ENCODE measurements at places on chromosomes 6 and 20. TPM values are rescaled to one million over a fixed set of nuclear protein-coding genes. Genes with fewer than 3 reads are reported as not detected.
A peak's percentile ranks its signal among the peaks of the same experiment; 100 is the strongest.

- H3K4me1 ChIP-seq = peaks cover 5% of the 10 kb centered on the region
- H3K27ac ChIP-seq = no peak overlapping the region
- no peak for DNase-seq
- H3K4me3 ChIP-seq = no peak overlapping the region
Observed at GRCh38 chr6:155436981-155437749, 18.5 kb downstream of the NOX3 start.

GRCh38 chr20:23200914-23201313 lies 114.8 kb upstream of the CD93 start:
- no peaks in the 10 kb centered on the region for H3K4me1 ChIP-seq
- no peaks in the 10 kb centered on the region for H3K36me3 ChIP-seq
- no peak overlapping the region for H3K4me3 ChIP-seq

DNA sequence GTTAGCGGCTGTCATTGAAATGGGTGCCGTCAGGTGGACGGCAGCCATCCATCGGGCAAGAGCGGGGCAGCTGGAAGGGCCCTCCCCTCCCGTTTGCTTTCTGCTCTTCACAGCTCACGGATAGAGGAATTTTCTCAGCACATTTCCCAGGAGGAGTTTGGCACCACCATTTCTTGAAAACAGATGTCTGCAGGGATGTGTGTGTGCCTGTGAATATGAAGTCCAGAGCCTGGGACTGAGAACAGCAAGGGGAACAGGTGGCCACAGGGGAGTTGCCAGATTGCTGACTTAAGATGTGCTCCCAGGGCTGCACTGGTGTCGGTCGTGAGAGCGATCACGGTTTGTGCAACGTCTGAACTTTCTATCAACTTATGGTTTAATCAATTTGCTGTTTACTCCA lies 22.1 kb upstream of the ECI2 start:
- peaks cover 8% of the 10 kb centered on the region for H3K4me1 ChIP-seq
- H3K4me3 ChIP-seq = no peak overlapping the region
- peaks cover 2% of the 10 kb centered on the region for H3K27me3 ChIP-seq
- H3K36me3 ChIP-seq = no peaks in the 10 kb centered on the region

GRCh38 chr6:31815025-31815838 lies at the start of the genes HSPA1A and HSPA1L:
Gene HSPA1A, plus strand, starts transcription at chr6:31815543. Its CDS starts 214 bp downstream, at chr6:31815757.
Gene HSPA1L, minus strand, starts transcription at chr6:31815283. Its CDS starts 3,311 bp downstream, at chr6:31811972.
- H3K4me1 ChIP-seq = peaks cover 36% of the 10 kb centered on the region
- H3K36me3 ChIP-seq = peaks cover 25% of the 10 kb centered on the region
- no peaks in the 10 kb centered on the region for H3K27me3 ChIP-seq
- H3K4me3 ChIP-seq = peak within 1 kb of the TSS; percentile 87
- H3K27ac ChIP-seq = peak within 1 kb of the TSS; percentile 91

DNA sequence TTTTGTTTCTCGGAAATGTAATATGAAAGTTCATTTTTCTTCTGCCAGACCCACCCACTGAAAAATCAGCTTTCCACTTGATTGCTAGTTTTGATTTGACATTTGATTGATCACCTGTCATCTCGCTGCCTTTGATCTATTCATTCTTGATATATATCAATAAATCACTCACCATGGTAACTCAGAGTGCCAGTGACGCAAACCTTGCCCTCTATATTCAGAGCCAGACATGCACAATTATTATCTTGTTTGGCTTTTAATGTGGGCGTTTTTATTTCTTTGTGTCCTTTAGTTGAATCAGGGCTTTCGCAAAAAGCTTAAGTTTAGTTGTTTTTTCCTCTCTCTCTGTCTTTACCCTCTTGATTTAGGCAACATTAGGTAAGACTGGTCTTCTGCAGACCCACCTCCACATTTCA lies 2.0 kb downstream of the TSHZ2 start:
- H3K27ac ChIP-seq = peak overlapping the region; percentile 94
- H3K4me3 ChIP-seq = peak overlapping the region; percentile 93
- H3K27me3 ChIP-seq = peaks cover 17% of the 10 kb centered on the region
- H3K4me1 ChIP-seq = peaks cover 48% of the 10 kb centered on the region
- no peaks in the 10 kb centered on the region for H3K36me3 ChIP-seq

DNA sequence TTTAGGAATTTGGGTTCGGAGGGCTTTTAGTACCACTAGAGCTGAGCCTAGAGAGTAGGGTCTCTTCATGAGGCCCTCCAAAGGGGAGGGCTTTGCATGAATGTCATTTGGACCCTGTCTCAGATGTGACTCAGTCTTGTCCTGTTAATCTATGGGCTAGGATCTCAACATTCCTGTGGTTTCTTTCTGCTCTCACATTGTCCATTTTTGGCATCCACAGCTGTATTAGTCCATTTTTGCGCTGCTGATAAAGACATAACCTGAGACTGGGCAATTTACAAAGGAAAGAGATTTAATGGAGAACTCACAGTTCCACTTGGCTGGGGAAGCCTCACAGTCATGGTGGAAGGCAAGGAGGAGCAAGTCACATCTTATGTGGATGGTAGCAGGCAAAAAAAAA lies 61.0 kb downstream of the CRYBG1 start:
- H3K27me3 ChIP-seq = peaks cover 22% of the 10 kb centered on the region
- H3K4me1 ChIP-seq = no peaks in the 10 kb centered on the region
- no peak for DNase-seq
- no peak overlapping the region for H3K4me3 ChIP-seq

GRCh38 chr6:150075034-150075421 lies 6.1 kb upstream of the ULBP3 start:
- no peak overlapping the region for H3K4me3 ChIP-seq
- peaks cover 48% of the 10 kb centered on the region for H3K27me3 ChIP-seq
- no peak overlapping the region for H3K27ac ChIP-seq
- no peaks in the 10 kb centered on the region for H3K36me3 ChIP-seq
- peaks cover 36% of the 10 kb centered on the region for H3K4me1 ChIP-seq

DNA sequence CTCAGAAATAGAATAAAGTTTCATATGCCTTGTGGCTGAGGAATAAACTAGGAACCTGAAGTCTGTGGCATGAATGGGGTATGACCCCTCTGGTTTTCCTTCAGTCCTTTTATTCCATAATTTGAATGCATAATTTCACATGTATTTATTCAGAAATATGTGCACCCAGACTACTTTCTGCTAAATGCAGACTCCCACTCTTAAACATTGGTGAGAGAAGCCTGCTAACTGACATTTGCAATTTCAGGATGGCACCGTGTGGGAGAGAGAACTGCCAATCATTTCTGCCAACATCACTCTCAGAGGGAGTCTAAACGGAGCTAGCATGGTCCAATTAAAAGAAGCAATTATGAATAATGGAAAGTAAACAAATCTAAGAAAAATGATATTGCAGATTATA lies 141.3 kb downstream of the ADGRB3 start:
- H3K27ac ChIP-seq = no peak overlapping the region
- no peak overlapping the region for H3K4me3 ChIP-seq
- H3K36me3 ChIP-seq = no peaks in the 10 kb centered on the region
- H3K4me1 ChIP-seq = no peaks in the 10 kb centered on the region
- DNase-seq = no peak

Gene GGTLC1
- not detected for total RNA-seq

- DNase-seq = no peak
- no peaks in the 10 kb centered on the region for H3K36me3 ChIP-seq
- H3K27ac ChIP-seq = no peak overlapping the region
- H3K4me3 ChIP-seq = no peak overlapping the region
Observed at GRCh38 chr20:51211191-51211590, 188.3 kb upstream of the KCNG1 start.

DNA sequence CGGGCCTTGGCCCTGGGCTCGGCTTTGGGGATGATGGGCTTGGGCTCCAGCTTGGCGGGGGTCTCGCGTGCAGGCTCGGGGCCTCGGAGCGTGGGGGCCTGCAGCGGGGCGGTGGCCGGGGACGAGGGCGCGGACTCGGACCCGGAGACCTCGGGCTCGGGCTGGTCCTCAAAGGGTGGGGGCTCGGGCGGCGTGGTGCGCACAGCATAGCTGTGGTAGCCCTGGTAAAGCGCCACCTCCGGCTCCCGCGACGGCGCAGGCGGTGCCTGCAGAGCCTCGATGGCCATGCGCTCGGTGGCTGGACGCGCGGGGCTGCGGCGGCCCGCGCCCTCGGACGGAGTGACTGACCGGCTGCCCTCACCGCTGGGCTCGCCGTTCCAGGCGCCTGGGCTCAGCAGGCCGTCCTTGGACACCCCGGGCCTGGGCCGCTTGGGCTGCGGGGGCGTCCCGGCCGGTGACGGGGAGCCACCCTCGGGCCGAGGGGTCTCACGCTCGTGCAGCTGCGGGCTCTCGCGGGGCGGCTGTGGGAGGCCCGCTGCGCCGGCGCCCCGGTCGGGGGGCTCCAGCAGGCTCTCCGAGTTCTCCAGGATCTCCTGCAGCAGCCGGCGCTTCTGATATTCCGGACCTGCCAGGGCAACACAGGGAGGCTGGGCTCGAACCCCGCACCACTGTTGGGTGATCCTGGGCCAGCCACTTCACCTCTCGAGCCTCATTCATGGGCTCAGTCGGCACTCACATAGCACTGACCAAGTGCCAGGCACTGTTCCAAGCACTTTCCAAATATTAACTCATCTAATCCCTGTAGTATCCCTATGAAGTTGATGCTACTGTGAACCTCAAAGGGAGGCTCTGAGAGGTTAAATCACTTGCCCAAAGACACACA lies 71.0 kb downstream of the JPH2 start:
- no peak overlapping the region for H3K27ac ChIP-seq
- peaks cover 2% of the 10 kb centered on the region for H3K4me1 ChIP-seq
- no peak overlapping the region for H3K4me3 ChIP-seq
- peaks cover 15% of the 10 kb centered on the region for H3K27me3 ChIP-seq

GRCh38 chr6:107030151-107030550 lies 2.2 kb downstream of the MTRES1 start:
- peak overlapping the region; percentile 98 for H3K4me3 ChIP-seq
- DNase-seq = no peak
- H3K4me1 ChIP-seq = peaks cover 32% of the 10 kb centered on the region
- H3K27me3 ChIP-seq = no peaks in the 10 kb centered on the region
- peak overlapping the region; percentile 6 for H3K27ac ChIP-seq
- peaks cover 42% of the 10 kb centered on the region for H3K36me3 ChIP-seq

DNA sequence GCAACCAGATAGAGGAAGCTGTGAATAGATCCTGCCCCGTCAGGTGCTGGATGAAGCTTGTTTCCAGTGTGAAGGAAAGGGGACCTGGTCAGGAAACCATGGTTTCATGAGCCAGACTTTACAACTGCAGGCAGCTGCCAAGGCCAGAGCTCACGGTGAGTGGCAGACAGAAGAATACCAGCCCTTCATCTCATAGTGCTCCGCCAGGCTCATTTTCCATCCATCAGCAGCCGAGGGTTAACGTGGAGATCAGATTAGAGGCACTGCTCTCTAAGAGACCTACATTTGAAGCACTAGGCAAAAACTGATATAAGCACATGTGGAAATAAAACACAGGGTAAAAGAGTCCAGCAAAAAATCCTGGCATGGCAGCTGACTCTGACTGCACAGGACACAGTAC lies 172.4 kb downstream of the CD24 start:
- no peak overlapping the region for H3K27ac ChIP-seq
- DNase-seq = no peak
- peaks cover 6% of the 10 kb centered on the region for H3K4me1 ChIP-seq
- peaks cover 11% of the 10 kb centered on the region for H3K27me3 ChIP-seq
- no peaks in the 10 kb centered on the region for H3K36me3 ChIP-seq
- no peak overlapping the region for H3K4me3 ChIP-seq

DNA sequence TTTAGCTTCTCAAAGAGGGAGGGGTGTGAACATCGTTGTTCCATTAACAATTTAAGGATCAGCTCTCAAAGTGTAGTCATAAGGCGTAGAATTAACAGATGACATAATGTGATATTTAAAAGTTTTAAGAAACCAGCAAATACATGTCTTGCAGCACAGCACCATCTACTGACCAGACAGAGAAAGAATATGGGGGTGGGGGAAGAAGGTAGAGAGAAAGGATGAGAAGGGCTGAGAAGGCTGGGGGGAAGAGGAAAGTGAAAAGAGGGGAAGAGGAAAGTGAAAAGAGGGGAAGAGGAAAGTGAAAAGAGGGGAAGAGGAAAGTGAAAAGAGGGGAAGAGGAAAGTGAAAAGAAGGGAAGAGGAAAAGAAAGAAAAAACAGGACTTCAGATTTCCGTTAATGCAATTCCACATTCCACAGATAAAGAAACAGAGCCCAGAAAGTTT lies 80.9 kb downstream of the HAO1 start:
- H3K4me3 ChIP-seq = no peak overlapping the region
- no peak overlapping the region for H3K27ac ChIP-seq
- peaks cover 2% of the 10 kb centered on the region for H3K4me1 ChIP-seq
- no peak for DNase-seq
- no peaks in the 10 kb centered on the region for H3K27me3 ChIP-seq
